ENCODE measurements at places on chromosomes 3 and 15.

DNA sequence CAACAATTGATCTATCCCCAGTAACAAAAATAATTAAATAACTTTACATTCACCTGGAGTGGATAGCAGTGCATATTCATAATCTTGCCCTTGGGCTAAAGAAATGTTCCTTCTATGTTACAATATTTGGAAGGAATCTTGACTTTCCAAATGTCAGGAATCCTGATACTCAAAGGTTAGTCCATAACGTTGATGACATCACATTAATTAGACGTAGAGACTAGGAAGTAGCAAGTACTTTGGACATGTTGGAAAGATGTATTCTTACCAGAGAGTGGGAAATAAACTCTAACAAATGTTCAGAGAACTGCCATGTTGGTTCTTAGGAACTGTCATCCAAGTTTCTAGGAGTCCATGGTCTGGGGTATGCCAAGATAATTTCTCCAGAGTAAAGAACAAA lies 70.6 kb upstream of the SLC25A36 start:
- no peak for DNase-seq

DNA sequence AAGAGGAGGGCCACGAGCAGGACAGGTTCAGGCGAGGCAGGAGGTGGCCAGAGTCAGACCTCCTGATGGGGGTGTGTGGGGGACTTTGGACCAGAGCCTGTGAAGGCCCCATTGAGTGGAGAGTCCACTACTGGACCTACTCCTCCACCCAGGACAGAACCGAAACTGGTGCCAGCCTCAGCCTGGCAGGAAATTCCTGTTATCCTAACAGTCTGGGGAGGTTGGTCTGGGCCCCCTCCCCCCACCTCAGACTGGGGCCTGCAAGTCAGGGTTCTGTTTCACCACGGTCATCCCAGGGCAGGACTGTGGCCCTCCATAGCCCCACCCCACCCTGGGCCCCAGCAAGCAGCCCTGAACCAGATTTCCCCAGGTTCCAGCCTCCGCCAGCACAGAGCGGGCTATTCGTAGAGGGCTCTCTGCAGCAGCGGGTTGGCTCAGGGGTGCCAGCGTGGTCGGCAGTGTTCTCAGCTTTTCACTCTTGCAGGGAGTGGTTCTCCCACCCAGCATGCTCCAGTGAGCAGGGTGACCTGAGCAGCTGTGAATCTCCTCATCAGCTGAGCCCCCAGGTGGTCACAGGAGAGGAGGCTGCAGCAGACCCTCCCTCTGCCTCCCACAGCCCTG lies 217.3 kb downstream of the TBC1D2B start:
- no peak for DNase-seq

DNA sequence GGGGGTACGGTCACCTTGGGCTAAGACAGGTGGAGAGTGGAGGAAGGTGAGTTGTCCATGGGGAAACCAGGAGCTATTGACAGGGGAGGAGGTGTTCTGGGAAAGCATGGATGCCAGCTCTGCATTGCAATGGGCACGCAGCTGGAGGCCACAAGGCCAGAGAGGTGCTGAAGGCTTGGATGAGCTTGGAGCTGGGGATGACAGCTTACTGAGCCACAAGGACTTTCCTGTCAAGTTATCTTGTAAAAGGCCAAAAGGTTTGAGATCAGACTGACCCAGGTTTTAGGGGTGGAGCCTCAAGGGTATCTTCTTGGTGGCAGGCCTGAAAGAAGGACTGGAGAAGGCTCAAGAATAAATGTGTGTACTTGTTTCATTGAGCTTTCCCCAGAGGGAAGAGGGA lies 115.2 kb downstream of the ASB7 start:
- DNase-seq, result no peak

DNA sequence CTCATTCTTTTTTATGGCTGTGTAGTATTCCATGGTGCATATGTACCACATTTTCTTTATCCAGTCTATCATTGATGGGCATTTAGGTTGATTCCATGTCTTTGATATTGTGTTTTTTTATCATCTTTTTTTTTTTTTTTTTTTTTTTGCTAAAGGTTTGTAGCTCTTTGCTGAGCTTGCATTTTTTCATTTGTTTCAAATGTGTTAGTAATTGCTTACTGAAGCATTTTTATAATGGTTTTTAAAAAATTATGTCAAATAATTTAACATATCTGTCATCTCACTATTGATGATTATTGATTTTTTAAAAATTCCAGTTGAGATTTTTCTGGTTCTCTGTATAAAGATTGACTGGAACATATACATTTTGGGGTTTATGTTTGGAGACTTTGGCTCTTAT lies 934.6 kb downstream of the TUSC7 start:
- no peak for DNase-seq

DNA sequence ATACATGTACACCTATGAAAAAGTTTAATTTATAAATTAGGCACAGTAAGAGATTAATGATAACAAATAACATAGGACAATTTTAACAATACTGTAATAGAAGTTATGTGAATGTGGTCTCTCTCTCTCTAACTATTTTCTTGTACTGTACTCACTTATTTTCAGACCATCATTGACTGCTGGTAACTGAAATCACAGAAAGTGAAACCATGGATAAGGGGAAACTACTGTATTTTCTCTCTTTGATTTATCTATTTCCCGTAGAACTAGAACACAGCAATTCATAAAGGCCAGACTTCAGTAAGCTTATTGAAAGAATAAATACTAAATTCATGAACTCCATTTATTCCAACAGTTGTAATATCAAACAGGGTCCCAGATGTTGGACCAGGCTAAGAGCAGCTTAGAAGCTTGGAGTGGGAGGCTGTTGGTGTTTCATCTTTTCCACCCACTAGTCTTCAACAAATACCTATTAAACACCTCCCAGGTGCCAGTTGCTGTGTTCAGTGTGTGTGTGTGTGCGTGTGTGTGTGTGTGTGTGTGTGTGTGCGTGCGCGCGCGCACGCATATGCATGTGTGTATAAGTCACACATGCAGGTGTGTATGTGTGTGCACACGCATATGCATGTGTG lies 235.4 kb downstream of the FOXP1 start:
- DNase-seq, result no peak

DNA sequence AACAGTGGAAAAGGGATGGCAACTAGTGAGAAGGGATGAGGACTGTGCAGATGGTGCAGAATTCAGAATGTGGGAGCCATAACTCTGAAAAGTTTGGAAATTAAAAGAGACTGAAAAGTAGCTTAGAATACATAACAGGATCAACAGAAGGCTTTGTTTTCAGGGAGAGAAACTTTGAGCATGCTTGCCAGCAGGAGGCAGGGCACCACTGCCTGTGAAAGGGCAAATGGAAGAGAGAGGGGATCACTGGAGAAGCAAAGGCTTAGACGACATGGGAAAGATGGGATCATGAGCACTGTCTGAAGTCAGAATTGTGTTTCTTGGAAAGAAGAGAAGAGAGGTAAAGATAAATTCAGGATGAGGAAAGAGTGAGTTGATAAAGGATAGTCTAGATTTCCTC lies 99.6 kb downstream of the ABI3BP start:
- peak; percentile 37 for DNase-seq

DNA sequence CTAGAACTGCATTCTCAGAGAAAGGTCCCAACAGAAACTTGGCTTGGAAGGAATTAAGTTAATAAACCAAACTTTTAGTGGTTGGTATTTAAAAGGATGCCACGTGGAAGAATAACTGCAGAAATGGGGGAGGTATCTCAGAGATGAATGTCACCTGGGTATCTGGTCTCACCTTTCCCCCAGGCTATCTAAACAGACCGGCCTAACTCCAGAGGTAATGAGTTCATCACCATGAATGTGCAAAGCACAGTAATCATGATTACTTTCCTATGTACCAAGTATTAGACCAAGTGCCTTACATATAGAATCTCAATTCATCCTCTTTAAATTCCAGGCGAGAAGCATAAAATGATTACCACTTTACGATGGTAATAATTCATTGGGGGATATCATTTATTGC lies 80.8 kb downstream of the FBN1 start:
- DNase-seq, result no peak

- DNase-seq, result no peak
Observed at GRCh38 chr3:129629011-129629410, 22.5 kb upstream of the PLXND1 start.

GRCh38 chr3:70580021-70580420 lies 267.6 kb upstream of the MDFIC2 start:
- DNase-seq, result no peak

DNA sequence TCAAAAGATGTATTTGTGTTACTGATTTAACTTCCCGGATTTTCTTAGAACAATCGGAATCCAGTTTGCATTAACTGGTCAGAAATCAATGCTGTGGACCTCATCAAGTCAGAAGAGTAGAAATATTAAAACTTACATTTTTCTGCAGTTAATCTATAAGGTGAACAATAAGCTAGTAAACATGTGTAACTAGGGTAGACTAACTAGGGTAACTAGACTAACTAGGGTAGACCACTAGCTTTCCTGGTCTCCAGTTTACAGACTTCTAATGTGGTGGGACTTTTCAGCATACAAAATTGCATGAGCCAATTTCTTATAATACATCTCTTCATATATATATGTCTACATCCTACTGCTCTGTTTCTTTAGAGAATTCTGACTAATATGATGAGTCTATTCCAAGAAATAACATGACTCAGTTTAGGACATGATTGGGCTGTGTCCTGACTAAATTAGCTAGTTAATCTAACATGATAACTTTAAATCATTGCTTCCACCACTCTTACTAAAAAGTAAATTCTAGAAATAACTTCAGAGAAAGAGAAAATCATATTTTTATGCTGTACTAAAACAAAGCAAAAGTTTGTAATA lies 5.3 kb downstream of the PLSCR2 start:
- no peak for DNase-seq

DNA sequence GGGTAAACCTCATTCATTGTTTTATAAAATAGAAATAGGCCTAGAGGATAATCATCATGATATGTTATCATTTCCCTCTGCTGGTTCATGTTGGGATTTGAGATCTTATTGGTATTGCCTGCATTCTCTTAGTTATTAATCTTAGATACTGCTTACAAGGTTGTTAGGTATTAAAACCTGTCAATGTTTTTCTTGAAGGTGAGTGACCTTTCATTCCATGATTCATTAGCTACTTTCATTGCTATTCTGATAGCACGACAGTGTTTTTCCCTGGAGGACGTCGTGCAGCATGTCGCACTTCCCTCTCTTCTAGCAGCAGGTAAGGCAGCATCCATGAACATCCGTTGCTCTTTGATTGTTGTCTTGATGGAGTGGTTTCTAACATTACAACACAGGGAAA lies 17.1 kb downstream of the P2RY12 start:
- DNase-seq, result no peak

DNA sequence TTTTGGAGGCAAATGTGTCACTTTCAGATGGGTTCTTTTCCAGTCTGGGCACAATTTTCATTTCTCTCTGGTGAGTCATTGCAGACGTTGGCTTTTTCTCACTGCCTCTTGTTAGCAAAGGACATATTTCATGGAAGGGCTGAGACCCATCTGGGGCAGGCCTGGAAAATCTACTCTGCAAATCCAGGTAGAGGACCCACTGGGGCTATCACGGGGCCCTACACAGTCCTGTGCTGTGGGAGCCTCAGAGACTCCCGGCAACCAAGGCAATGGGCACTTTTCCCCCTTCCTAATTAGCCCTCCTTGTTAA lies 58.0 kb downstream of the HRH1 start:
- DNase-seq, result peak; percentile 66

DNA sequence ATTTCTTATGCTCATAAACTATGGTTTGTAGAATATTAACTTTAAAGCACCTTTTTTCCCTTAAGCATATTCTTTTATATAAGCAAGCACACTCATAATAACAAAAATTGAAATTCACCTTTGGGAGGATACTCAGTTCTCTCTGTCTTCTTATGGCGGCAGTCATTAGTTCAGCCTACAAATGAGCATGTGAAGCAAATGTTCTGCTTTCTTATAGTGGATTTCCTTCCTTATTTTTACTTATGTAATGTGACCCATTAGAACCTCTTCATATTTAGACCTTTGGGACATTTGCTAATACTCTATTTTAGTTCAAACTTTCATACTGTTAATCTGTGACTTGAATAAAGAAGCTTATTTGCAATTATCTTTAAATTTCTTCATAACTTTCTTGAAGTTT lies at the start of gene P2RY13:
TSS of gene P2RY13 (minus strand) at position 187 of the 400 bp plus-strand sequence. CDS start at position 166, 21 bp downstream.
- DNase-seq, result no peak

- peak; percentile 60 for DNase-seq
Observed at GRCh38 chr3:171101982-171102641, 75.6 kb upstream of the SLC2A2 start.

- no peak for DNase-seq
Observed at GRCh38 chr15:31459400-31459748, 132.7 kb downstream of the KLF13 start.

GRCh38 chr15:62402687-62403086 lies 237.6 kb upstream of the C2CD4B start:
- DNase-seq, result no peak

Measured in Daoy (cell line).